Psoas muscle (tissue), 8 donors: ENCODE measurements at places on chromosomes 7 and 10. TPM values are rescaled to one million over a fixed set of nuclear protein-coding genes. Genes with fewer than 3 reads are reported as not detected.

DNA sequence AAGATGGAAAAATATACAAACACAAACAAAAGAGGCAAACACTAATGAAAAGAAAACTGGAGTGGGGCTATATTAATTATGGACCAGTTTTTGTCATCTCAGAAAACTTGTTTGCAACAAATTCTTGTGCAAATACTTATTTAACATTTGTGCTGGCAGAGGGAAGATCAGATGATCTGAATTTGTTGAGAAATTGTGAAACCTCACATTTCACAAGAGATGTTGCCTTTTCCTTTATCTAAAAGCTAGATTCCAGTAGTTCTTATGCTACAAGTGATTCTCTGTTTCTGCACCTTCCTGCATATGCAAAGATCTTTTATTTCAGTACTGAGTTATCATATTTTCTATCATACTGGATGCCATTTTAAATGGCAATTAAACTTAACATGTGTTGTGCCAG lies 320.7 kb downstream of the SUGCT start:
- no peak for DNase-seq

DNA sequence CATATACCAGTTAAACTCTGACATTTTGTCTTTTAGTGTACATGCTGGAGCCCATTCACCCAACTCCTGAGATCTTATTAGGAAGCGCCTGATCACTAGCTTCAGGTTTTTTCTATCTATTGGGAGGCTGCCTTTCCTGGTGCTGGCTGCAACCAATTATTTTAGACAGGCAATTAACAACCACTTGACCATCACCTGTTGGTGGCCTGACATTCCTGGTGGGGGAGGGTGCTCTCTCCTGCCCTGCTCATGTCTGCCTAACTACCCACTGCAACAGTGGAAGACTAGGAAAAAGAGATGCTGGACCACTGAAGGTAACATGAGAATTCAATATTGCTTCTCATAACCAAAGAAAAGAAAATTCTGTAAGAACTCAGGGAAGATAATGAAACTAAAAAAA lies 190.3 kb upstream of the GRM3 start:
- no peak for DNase-seq

- DNase-seq = no peak
Observed at GRCh38 chr7:97298561-97298960, 181.1 kb downstream of the SDHAF3 start.

- no peak for DNase-seq
Observed at GRCh38 chr7:158966780-158967390, 110.5 kb downstream of the DYNC2I1 start.

- DNase-seq = no peak
Observed at GRCh38 chr7:77548206-77548605, 11.1 kb downstream of the PTPN12 start.

GRCh38 chr10:100997360-100998182 lies 2.0 kb upstream of the LZTS2 start:
- peak; percentile 92 for DNase-seq

GRCh38 chr10:122688293-122688989 lies 11.2 kb downstream of the C10orf120 start:
- DNase-seq = no peak

GRCh38 chr7:155291045-155291530 lies 6.6 kb upstream of the INSIG1 start:
- peak; percentile 59 for DNase-seq

GRCh38 chr7:14691597-14692203 lies 210.9 kb downstream of the DGKB start:
- DNase-seq = peak; percentile 39

DNA sequence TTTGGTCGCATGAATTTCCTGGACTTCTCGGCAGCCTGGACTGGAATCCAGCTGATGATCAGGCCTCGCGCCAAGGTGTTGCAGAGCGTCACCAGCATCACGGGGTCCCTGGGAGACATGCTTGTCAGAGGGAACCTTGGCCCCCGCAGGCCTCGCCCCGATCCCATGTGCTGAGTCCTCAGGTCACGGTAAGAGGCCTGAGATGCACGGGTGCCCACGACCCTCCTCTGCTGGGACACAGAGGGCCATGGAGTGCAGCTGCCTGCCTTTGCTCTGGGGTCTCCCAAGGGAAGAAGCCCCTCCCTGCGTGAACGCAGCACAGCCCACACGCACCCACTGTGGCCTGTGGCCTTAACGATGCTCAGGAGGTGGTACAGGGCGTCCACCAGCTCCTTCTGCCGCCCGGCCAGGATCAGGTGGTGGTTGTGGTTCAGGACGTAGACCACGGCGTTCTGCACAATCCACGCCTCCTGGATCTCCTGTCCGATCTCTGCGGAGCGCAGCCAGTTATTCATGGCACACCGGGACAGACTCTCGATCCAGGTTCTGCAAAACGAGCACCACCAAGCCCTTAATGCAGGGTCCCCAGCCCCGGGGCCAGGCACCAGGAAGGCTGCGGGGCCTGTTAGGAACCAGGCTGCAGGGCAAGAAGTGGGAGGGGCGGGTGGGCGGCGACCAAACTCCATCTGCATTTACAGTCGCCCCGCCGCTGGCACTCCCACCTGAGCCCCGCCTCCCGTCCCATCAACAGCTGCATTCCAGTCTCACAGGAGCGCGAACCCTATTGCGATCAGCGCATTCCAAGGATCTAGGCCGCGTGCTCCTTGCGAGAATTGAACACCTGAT lies 29.4 kb downstream of the CFAP46 start:
- DNase-seq = peak; percentile 44

DNA sequence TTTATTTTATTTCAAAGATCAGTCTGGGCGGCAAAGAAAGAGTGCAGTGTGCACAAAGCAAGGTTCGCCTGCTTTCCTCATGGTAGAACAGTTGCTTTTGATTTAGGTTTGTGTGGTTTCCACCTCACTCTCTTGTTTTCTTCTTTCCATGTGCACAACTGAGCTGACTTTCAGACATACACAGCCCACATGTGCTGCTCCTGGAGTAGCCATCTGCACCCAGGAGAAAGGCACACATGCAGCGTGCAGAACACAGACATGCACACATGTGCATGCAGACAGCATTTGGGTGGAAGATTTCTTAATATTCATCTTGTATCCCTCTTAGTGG lies 302.1 kb downstream of the FZD1 start:
- DNase-seq = no peak

DNA sequence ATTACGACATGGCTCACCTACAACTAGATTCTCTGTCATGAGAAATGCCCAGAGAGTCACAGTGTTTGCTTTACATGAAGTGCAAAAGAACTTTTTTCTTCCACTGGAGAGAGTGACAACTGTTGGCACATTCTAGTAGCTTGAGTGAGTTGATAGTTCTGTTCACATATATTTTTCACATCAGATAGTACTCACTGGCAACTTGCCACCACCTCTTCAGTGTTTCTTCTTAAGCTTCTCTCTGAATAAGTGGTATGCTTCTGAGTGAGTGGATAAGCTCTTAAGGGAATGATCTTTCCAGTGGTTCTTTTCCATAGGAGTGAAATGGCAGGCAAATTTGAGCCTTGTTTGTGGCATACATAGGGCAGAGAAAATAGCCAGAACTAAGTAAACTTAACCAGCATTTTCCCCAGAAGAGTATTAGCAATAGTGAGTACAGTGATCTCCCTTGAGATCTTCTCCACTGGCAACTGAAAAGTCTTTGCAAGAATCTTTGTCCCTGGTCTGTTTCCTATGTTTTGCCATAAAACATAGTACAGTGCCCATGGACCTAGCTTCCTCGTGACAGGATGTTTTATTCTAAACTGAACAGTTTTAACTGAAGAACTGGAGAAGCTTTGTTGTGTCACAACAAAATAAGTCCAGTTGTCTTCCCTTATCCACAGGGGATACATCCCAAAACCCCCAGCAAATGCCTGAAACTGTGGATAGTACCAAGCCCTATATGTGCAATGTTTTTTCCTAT lies 125.4 kb upstream of the CDK13 start:
- DNase-seq = no peak

GRCh38 chr7:5420881-5421713 lies 2.5 kb downstream of the TNRC18 start:
- DNase-seq = peak; percentile 37

The MALRD1 gene
- not detected for total RNA-seq

The NEUROD6 gene
- total RNA-seq = not detected

The HYAL4 gene
- 2.7 TPM for total RNA-seq

The MEIG1 gene
- not detected for total RNA-seq

The ATOH7 gene
- not detected for total RNA-seq

The CFAP69 gene
- 1.5 TPM for total RNA-seq
